NCI-H2107 (cell line): ENCODE measurements at places on chromosomes 12 and 14.

- DNase-seq, result no peak
These were observed 7.1 kb upstream of the TBX5 start for GRCh38 chr12:114412825-114413749.

DNA sequence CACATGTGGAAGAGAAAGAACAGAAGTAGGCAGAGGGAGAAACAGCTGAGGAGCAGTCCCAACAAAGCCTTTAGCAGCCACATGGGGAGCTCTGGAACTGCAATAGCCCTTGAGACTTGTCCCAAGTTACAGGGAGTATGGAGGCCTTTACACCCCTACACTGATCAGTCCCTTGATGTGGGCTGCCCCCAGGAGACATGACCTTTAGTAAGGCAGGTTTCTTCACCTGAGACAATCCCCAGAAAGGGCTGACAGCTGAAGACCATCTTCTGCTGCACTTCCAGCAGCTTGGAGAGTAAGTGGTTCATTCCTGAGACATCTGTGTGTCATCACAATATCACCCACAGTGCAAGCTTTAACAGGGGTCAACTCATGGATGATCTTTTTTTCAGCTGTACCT, 8.6 kb upstream of the SNAPC1 start:
- no peak for DNase-seq

DNA sequence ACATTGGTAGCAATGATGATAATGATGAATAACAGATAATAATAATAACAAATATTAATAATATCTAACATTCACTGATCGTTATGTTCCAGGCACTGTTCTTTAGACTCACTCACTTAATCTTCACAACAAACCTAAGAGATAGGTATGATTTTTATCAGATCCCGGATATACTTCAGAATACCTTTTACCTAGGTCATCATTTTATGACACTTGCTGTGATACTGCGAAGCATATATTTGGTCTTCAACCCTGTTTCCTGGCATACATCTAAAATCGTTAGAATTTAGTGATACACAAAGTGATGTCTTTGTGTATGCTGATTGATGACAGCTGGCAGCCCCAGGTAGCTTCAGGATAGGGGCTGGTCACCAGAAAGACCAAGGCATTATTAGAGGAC, 46.1 kb downstream of the SLC41A2 start:
- no peak for DNase-seq

- DNase-seq, result no peak
These were observed 786 bp downstream of the SLC25A47 start for GRCh38 chr14:100323942-100324307.

DNA sequence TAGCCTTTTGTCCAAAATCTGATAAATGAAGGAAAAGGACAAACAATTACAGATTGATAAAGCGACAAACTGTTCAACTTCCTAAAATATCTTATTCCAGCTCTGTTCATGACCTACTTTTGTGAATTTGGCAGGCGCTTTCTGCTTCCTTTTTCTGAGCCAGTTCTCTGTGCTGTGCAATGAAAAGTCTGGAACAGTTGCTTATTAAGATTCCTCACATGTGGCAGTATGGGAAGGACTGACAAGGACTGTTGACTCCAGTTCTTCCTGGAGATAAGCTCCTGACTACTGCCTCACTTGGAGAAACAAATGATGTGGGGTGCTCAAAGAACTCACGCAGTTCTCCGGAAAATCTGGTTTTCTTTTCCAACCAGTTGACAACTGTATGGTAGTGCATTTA, 58.3 kb upstream of the ANP32D start:
- no peak for DNase-seq

DNA sequence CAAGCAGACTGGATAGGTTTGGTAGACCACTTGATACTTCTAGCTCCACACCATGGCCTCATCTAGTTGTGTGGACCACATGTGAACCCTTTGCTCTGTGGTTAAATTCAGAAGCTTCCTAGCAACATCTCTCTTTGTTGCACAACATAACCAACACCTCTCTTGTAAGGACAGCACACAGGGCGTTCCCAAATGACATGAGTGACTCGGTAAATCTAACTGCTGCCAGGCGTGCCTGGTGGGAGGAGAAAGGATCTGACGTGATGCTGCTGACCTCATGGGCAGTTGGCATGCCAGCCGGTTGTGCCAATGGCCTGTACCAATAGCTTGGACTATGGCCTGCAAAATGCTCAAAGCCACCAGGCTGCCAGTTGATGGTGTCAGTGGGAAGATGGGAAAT, 93.8 kb downstream of the CPSF2 start:
- no peak for DNase-seq

DNA sequence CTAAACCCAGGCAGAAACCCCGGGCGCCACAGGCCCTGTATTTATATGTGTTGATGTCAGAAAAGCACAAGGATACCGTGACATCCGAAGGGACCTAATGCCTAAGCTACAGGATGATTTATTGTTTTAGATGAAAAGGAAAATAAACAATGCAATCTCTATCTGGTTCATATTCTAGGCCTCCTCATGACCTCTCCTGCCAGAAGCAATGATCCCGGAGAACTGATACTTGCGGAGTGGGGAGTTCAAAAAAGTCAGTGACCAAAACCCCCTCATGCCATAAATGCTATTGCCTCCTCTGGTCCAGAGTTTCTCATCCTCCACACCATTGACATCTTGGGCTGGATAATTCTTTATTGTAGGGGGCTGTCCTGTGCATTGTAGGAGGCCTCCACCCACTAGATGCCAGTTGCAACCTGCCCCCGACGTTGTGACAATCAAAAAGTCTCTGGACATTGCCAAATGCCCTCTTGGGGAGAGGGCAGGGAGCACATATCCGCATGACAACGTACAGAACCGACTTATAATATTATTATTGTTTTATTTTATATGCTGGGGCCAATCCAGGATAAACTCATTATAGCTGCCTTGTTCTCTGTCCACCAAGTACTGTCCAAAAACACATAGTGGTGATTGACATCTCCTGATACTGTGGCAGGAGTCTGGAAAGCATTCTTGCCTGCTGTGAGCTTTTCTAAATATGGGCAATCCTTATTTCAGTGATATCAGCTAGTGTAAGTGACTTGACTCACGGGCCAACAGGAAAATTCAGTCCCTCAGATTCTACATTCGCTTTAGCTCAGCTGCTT, 1.1 kb upstream of the CSRP2 start:
- no peak for DNase-seq

DNA sequence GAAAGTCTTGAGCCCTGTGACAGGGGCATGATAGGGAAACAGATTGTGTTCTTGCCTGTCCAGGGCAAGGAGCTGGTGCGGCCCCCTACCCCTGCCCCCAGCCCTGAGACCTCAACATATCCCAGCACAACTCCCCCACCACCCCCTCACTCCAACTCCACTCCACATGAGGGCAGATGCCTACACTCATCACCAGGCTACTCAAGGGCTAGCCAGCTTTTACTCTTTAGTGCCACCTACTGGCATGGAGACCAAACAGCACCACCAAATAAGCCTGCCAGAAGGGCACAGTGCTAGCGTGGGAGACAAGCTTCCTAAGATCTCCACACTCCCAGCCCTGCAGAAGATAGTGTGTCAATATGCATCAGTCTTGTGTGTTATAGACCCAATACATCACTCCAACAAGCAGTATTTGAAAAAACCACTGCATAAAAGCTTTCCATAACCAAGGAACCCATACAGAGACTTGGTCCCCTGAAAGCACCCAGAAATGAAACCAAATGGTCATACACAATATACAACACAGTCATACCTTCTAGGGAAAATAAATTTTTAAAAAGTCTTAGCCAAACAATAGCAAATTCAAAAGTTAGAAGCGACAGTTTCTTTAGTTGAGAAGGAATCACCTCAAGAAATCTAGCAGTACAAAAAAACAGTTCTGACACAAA, 154.4 kb downstream of the KCNK10 start:
- no peak for DNase-seq

- DNase-seq, result no peak
These were observed 119.8 kb upstream of the CPM start for GRCh38 chr12:69052613-69053408.

DNA sequence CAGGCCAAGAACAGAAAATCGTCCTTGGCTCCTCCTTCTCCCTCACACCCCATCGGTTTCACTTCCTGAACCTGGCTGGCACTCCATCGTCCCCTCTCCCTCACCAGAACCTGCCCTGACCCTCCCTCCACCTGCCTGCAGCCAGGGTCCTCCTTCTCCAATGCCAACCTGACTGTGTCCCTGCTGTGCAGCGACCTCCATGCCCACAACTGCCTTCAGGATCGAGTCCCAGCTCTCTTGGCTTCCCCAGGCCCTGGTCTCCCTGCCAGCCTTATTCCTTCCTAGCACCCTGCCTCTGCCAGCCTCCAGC, 19.8 kb downstream of the HVCN1 start:
- no peak for DNase-seq

DNA sequence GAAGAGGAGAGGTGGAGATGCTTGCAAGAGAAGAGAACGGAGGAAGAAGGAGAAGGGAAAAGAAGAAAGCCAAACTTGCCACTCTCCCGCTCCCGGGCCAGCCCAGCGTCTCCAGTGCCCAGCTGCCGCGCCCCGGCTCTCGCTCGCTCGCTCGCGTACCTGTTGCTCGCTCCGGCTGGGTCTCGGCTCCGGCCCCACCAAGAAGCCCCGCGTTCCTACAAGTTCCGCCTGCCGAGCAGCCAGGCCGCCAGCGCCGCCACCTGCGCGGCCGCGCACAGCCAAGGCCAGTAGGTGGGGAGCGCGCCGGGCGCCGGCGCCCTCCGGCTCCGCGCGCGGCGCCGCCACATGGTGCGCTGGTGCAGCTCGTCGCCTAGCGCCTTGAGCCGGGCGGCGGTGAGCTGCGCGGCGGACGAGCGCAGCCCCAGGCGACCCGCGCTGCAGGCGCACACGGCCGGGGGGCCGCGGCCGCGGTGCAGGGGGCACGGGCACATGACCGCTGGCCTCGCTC, 370 bp downstream of the HRK start:
- DNase-seq, result peak; percentile 63

DNA sequence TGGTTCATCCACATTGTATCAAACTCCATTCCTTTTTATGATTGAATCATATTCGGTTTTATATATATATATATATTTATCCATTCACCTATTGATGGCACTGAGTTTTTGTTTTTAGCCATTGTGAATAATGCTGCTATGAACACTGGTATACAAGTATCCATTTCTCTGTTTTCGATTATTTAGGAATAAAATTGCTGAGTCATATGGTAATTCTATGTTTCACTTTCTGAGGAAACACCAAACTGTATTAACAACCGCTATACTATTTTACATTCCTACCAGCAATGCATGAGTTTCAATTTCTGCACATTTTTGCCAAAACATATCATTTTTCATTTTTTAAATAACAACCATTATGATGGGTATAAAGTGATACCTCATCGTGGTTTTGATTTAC, 104.7 kb downstream of the C12orf42 start:
- no peak for DNase-seq

DNA sequence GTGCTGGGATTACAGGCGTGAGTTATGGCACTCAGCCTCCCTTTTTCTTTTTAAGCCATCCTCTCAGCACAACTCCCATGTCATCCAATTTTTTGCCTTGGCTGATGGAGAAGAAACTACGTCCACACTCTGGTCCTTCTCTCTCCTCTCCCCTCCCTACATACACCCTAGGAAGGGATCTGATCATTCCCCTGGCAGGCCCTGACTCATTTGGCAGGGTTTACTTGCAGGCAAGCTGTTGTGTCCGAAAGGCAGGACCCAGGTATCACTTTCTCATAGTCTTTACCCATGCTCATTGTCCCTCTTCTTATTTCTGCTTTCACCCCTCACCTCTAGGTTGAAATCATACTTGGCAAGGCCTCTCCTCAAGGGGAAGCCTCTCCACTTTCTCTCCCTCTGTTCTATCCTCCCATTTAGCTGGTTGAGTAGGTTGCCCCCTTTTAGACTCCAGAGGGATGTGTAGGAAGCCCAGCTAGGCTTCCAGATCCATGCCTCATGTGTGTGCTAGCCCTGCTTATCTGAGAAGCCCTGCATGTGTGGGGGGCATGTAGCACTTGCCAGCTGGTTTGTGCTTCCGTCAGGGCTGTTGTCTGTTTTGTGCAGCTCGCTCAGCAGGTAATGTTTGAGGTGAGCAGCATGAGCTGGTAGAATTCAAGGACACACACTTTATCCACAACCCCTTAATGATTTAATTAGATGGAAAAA, 14.8 kb downstream of the GPR19 start:
- no peak for DNase-seq

- no peak for DNase-seq
These were observed 58.9 kb downstream of the DIO3 start for GRCh38 chr14:101620031-101620788.

DNA sequence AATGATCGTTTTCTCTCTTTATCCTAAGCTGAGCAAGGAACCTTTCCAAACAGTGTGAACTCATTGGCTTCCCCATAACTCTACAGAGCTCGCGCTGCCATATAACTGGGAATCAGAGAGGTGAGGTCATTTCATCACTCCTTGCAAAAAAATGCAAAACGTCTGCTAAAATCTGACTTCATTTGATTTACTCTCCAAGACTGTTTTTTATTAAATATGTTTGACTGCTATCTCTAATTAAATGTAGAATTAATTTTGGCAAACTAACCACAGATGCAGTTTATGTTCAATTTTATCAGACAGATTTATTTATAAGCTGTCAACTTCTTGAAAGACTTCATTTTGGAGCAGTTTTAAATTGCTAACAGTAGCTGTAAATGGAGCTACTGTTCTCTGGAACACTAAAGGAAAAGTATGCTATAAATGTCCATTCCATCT, 131.6 kb upstream of the SOX5 start:
- DNase-seq, result no peak

DNA sequence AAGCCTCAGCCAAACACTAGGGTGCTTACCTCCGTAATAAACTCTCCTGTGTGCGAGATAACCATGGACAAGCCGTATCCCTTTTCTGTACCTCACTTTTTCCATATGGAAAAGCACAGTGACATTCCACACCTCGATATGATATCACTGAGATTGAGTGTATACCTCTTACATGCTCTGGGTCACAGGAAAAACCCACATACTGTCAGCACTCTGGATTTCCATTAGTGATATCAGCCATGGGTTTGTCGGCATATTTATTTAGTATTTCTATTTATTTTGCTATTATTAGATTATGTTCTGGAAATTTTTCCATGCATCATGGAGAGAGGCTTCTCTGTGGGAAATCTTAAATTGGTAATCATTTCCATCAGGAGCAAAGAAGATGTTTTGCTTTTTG, 28.0 kb upstream of the DAAM1 start:
- no peak for DNase-seq

DNA sequence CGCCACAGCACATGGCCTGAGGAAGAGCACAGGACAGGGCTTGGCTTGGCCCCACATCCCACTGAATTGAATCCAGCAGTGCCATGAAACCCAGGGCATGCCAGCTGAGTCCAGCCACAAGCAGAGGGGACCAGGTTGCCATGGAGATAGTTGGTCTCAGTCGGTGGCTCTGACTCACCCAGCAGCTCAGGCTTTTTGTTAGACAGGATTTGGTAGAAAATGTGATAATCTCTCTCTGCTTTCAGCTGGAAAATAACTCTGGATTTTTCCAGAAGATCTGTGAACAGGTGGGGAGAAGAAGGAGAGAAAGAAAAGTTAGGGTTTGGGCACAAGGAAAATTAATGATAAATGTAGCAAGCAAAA, 4.8 kb downstream of the MYH7 start:
- peak; percentile 29 for DNase-seq

DNA sequence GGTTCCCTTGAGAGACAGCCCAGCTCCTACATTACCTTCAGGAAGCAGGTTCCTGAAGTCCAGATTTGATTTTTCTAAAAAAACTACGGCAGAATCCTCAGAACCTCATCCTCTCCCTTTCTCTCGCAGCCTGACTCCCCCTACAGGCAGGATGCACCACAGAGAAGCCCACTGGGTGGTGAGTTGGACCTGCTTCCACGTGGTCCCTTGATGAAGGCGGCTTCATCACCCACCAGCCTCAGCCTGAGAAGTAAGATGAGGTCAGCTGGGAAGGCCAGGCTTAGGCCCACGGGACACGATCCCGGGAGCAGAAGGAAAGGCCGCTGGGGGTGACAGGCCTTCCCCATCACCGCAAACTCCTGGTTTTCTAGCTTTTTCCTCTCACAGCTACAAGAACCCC, 83.0 kb downstream of the ACTN1 start:
- no peak for DNase-seq
